ENCODE measurements at places on chromosomes 13 and 19.

DNA sequence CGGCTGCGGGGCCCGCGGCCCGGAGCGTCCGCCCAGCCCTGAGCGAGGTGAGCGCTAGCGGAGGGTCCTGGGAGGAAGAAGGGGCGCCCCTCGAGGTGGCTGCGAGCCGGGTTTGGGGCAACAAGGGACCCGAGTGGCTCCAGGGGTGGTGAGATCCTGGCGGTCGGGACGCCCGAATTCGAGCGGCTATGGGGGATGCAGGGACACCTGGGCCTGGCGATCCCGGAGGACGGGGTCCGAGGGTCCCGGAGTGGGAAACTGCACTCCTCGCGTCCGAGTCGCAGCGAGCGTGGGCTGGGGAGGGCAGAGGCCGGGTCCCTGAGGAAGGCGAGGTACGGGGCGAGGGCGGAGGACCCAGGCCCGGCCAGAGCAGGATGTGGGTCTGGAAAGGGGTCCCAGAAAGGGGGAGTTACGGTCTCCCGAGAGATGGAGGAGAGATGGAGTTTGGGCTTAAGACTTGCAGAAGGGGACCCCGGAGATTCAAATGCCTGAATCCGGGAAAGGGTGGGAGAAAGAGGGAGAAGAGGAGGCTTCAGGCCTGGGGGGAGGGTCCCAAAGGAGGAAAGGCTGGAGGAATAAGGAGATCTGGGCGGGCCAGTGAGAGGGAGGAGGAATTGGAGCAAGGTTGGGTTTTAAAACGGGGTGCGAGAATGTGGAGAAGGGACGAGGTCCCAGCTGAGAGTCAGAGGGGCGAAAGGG, 542 bp downstream of the CACNG7 start:
- DNase-seq: no peak
- H3K36me3 ChIP-seq: no peaks in the 10 kb centered on the region
- H3K4me1 ChIP-seq: peaks cover 34% of the 10 kb centered on the region
- H3K27me3 ChIP-seq: peaks cover 99% of the 10 kb centered on the region
- no peak overlapping the region for H3K4me3 ChIP-seq

- H3K27ac ChIP-seq: no peak overlapping the region
- H3K27me3 ChIP-seq: no peaks in the 10 kb centered on the region
- H3K36me3 ChIP-seq: peaks cover 49% of the 10 kb centered on the region
- no peak overlapping the region for H3K4me3 ChIP-seq
Measured at GRCh38 chr19:42370626-42371175, 19.4 kb downstream of the CNFN start.

- peaks cover 87% of the 10 kb centered on the region for H3K4me1 ChIP-seq
- no peak for DNase-seq
- no peak overlapping the region for H3K4me3 ChIP-seq
- H3K27ac ChIP-seq: peak overlapping the region; percentile 89
Measured at GRCh38 chr19:1018393-1018792, 2.5 kb downstream of the TMEM259 start.

GRCh38 chr19:30064771-30065494, 122.9 kb downstream of the URI1 start:
- H3K36me3 ChIP-seq: no peaks in the 10 kb centered on the region
- no peaks in the 10 kb centered on the region for H3K27me3 ChIP-seq
- H3K4me1 ChIP-seq: no peaks in the 10 kb centered on the region
- DNase-seq: no peak

DNA sequence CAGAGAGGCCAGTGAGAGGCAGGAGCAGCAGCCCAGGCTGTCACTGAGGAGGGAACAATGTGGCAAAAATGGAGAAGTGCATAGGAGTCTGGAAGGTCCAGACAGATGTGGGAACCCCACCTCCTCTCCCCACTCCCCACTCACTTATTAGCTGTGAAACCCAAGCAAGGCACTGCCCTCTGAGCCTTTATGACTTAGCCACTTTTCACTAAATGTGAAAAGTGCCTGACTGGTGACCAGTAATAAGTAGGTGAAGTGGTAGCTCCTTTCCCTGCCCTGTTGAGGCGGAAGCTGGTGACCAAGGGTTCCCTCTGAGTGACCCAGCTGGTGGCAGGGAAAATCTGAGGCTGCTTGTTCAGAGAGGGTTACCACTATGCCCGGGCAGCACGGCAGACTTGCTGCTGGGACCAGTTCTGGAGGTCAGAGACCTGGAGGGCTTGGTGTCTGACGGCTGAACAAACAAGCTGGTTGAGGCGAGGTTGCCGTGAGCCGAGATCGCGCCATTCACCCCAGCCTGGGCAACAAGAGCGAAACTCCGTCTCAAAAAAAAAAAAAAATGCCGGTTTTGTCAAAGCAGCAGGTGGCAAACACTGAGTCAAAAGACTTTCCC, 80.0 kb downstream of the ZNF429 start:
- H3K4me1 ChIP-seq: peaks cover 4% of the 10 kb centered on the region
- DNase-seq: no peak
- H3K4me3 ChIP-seq: no peak overlapping the region
- H3K36me3 ChIP-seq: no peaks in the 10 kb centered on the region
- no peaks in the 10 kb centered on the region for H3K27me3 ChIP-seq
- H3K27ac ChIP-seq: no peak overlapping the region

DNA sequence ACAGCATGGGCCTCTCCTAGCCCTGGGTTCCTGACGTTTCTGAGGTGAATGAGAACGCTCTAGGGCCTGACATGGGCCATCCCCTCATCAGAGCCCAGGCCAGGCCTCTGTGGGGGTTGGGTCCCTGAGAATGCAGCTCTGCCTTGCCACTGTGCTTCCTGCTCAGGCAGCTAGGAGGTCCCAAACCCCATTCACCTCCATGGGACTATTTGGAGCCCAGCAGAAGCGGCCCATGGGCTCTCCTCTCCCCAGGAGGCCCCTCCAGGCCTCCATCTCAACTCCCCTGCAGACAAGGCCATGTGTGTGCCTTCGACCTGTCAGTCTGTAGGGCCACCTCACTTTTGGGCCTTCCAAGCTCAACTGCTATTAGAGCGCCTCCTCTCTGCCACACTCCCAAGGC, 36.9 kb downstream of the ELL start:
- H3K36me3 ChIP-seq: no peaks in the 10 kb centered on the region
- H3K27ac ChIP-seq: peak overlapping the region; percentile 61
- no peak overlapping the region for H3K4me3 ChIP-seq
- no peak for DNase-seq
- peaks cover 89% of the 10 kb centered on the region for H3K4me1 ChIP-seq
- H3K27me3 ChIP-seq: no peaks in the 10 kb centered on the region

Data from esophagus squamous epithelium (tissue), 5 donors.